Fibroblast of skin of abdomen (primary cell): ENCODE measurements at places on chromosomes 3 and 15.

DNA sequence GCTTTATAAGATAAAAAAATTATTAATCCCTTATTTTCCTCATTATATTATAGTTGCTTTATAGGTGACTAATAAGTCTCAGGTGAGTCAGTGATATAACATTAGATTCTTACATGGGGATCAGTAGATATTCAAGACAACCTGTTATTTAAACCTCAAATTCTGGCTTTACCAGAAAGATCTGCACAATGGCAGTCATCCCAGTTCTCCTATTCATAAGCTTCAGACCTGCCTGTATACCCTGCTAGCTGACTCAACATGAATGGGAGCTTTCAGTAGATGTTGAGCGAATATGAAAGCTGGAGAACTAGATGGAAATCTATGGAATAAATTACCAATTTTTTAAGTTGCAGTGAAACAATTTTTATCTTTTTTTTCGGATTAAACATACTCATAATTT is 20.5 kb upstream of the CCDC54 start:
- no peak for DNase-seq

- no peak for DNase-seq
Observed at GRCh38 chr3:133965906-133966305, 63.8 kb downstream of the SLCO2A1 start.

DNA sequence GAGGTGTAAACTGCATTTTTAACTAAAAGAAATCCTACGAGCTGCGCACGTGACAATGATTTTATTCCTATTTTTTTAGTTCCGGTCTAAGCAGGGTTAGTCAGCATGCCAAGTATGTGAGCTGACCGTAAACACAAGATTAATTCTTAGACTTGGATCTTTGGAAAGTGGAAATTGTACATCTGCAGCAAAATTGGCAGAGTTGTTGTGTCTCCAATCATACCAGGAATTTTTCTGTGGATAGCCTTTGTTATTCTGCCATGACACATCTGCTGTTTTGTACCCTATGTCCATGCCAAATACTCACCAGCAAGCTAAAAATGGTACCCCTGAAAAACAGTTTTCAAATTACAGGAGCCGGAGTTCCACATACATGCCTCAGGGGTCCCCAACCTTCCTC is 562.5 kb downstream of the UNC13C start:
- no peak for DNase-seq

DNA sequence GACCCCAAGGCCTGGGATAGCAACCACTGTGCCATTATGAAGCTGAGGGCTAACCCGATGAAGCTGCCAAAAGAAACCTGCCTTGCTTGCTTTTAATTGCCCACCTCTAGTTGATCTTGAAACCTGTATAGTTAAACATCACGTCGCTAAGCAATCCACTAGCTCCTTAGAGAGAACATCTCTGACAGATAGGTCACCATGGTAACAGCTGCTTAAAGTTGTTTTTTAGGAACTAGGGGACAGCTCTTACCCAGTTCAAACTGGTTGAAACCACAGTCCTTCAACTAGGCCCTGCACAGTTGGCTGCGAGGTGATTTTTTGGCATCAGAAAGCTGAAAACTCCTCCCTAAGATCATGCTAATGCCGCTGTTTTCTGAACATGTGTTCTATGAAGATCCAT is 135.7 kb downstream of the EBLN2 start:
- DNase-seq, result no peak

DNA sequence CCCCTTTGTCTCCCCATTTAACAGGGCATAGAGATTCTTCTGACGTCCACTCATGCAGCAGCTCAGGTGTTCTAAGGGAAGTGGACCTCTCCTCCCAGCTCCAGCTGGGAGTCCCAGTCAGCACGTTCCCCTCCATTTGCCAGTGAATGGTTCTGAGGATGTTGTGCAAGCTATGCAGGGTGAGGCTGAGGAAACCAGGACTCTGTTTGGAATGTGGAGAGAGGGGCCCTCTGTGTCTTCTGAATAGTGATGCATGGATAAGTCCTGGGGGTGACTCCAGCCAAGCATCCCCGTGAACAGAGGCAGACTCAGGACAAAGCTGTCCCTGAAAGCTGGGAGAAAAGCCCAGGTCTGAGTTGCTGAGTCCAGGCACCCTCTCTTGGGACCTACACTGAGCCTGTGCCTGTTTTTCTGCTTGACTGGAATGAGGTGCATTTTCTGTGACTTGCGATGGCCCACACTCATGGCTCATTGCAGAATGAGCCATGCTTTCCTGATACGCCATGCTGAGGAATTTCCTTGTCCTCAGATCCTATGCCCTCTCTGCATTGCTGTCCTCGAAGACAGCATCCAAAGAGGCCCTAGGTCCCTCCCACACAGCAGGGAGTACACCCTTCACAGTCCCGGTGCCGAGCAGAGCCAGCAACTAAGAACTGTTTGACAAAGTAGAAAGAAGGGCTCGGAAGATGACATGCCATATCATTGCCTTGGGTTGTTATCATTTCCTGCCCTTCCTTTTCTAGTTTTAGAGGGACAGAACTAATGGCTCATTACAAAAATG is 185.2 kb downstream of the ATP10A start:
- no peak for DNase-seq

- DNase-seq, result no peak
Observed at GRCh38 chr15:45225506-45226273, 26.3 kb upstream of the SLC28A2 start.

GRCh38 chr3:3089017-3089416 is 21.2 kb downstream of the IL5RA start:
- no peak for DNase-seq

DNA sequence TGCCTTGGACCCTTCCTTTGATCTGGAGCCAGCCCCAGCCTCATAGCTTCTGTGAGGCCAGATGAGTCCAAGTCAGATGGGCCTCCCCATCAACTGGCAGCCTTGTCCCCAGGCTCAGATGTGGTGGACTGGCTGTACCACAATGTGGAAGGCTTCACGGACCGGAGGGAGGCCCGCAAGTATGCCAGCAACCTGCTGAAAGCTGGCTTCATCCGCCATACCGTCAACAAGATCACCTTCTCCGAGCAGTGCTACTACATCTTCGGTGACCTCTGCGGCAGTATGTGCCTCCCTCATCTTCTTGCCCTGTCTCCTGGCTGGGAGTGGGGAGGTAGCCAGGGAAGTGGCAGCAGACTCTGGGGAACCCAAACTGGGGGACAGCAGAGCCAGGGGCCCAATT is 6.9 kb upstream of the AP2M1 start:
- DNase-seq, result no peak

DNA sequence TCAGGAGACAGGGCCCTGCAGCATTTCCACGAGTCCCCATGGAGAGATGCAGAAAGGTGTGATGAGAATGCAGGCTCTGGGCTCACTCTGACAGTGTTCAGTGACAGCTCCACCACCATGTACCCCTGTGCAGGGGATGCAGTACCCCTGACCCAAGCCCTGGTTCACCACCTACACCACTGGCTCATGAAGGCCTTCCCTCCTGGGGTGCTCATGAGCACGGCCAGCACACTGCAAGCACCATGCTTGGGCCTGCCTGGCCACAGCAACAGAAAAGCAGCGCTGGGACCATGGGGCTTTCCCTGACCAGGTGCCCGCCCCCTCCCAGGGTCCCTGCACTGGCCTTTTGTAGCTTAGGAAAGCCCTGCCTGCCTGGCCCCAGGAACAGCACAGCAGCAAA is 6.2 kb downstream of the CXCR6 start:
- no peak for DNase-seq

DNA sequence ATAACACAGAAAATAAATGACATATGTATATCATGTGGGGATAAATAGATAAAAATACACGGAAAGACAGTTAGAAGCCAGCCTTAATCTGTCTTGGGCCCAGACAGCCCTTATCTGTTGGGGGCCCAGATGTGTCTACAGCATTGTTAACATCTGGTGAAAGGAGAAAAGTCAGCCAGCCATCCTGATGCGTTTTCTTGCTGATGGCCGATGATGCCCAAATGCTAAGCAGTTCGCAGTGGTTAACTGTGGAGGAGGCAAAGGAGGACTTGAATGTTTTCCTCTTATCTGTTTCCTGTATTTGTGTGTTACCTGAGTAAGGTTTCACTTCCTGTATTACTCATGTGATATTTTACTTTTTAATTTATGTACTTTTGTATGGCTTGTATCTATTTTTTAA is 46.2 kb downstream of the NOX5 start:
- no peak for DNase-seq

DNA sequence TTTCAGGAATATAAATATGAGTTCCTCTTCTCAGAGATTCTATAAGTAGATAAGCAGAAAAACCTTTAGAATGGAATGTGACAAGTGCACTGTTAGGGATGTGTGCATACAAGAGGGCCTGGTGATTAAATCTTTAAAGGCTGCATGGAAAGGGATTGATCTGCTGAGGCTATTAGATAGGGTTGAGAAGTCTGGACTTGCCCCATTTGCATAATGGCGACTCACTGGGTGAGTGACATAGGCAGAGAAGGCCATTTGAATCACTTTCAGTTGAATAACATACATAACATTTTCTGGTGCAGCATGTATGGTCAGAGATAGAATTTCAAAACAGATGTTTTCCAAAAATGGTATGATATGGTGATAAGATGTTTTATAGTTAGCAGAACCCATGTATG is 156.9 kb downstream of the ZNF621 start:
- no peak for DNase-seq

DNA sequence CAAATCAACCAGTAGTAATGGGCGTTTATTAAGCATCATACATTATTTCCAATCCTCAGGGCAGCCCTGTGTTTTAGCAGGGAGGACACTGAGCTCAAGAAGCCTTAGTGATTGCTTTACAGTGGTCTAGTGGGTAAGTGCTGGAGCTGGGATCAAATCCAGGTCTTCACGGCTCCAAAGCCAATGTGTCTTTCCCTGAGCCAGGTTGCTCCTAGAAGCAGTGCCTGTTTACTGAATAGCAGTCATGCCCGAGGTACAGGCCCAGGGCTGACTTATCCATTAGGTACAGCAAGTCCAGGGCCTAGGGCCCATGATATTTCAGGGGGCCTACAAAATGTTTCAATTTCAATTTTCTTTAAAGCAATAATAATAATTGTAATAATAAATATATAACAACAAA is 9.6 kb upstream of the SMAD6 start:
- no peak for DNase-seq

GRCh38 chr3:39494781-39495180 is 27.3 kb downstream of the MOBP start:
- DNase-seq, result no peak

- peak; percentile 10 for DNase-seq
Observed at GRCh38 chr15:92383519-92384324, 10.0 kb upstream of the ST8SIA2 start.

GRCh38 chr3:40985195-40985594 is 214.1 kb upstream of the CTNNB1 start:
- DNase-seq, result no peak

GRCh38 chr3:41220906-41221677 is 21.8 kb downstream of the CTNNB1 start:
- no peak for DNase-seq

GRCh38 chr3:58952128-58952917 is 97.5 kb downstream of the CFAP20DC start:
- DNase-seq, result peak; percentile 10
